ENCODE measurements at places on chromosomes 7 and 10.

- DNase-seq = no peak
Measured at GRCh38 chr7:1666823-1667565, 3.1 kb upstream of the ELFN1 start.

DNA sequence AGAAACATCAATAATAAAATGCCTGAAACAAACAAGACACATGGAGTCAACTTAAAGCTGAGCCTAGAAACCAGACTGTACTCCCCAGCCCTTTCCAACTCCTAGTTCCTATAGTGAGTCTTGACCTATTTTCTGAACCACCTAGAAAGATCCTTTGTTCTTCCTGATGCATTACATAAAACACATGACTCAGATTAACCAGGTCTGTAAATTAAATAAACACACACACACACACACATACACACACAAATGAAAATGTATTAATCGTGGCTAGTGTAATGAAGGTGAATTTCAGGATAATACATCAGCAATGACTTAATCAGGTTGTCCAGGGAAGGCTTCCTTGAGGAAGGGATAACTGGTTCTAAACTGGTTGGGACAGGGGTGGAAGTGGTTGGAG, 104.7 kb downstream of the ST8SIA6 start:
- no peak for DNase-seq

DNA sequence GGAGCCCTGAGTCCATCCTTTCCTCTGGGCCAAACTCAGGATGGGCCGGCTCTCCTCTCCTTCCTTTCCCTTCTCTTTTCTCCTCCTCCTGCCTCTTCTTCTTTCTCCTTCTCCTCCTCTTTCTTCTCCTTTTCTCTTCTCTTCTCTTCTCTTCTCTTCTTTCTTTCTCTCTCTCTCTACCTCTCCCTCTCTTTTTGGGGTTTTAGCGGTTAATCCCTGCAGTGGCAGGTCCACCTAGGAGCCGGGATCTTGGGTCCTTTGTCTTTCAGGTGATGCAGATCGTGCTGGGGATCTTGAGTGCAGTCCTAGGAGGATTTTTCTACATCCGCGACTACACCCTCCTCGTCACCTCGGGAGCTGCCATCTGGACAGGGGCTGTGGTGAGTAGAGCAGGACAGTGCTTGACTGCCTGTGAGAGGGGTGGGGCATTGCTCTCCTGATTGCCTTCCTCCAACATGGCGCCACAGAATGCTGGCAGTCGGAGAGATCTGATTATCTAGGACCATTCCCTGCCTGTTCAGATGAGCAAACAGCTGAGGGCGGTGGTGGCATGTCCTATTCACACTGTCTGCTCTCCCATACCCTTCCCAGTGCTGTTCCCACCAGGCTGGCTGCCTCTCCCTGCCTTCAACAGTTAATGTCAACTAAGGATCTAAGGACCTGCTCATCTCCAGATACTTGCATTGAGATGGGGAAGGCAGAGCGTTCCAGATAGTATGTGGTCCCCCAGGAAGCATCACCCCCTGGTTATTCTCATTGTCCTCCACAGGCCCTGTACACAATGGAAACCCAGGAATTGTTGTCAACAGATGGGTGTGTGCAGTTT, 1.6 kb downstream of the TMEM176A start:
- no peak for DNase-seq

- DNase-seq = no peak
Measured at GRCh38 chr10:36280321-36280741, 638.2 kb upstream of the FZD8 start.

DNA sequence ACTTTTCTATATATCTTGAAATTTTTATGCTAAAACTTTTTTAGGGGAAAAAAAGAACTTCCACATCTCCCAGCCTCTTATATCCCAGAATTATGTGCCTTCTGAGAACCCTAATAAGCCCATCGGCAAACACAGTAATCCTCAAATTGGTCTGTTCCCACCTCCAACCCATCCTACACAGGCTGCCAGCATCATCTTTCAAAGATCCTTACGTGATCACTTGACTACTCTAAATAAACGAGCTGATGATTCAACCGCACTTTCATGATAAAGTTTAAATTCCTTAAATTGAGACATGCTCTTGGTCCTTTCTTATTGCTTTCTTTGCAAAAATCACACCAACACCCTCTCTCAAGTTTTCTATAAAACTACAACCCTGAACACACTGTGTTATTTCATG, 52.5 kb downstream of the MPP7 start:
- DNase-seq = no peak

DNA sequence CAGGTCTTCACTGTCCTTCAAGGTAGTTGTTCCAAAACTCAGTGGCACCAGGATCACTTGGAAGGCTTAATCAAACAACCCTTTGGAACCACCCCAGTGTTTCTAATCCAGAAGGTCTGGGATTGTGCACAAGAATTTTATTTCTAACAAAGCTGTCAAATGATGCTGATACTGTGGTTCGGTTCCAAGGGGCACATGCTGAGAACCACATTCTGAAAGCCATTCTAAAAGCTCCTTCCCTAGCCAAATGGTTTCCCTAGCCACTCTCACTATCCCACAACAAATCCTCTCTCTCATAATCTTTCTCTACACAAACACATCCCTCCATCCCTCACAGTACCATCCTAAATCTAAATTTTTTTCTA, 52.1 kb downstream of the MACC1 start:
- no peak for DNase-seq

GRCh38 chr10:110495731-110496552, 1.8 kb upstream of the DUSP5 start:
- DNase-seq = peak; percentile 90

DNA sequence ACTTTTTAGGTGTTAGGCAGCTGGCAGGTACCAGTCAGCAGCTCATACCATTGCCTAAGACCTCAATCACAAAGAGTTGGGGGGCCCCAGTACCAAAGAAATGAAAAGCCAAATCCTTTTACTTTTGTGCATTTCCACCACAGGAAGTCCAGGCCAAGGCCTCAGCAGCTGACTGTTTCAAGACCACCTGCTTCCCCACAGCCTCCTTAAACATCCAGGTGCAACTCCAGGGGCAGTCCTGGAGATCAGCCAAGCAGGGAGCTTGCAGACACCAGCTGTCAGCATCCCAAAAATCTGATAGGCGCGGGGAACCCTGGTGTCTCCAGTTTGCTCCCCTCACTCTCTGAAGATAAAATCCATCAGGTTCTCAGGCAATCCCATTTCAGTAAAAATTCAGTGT, 91.5 kb upstream of the EFCAB10 start:
- DNase-seq = no peak

- DNase-seq = no peak
Measured at GRCh38 chr7:115476671-115477181, 553.8 kb downstream of the TFEC start.

DNA sequence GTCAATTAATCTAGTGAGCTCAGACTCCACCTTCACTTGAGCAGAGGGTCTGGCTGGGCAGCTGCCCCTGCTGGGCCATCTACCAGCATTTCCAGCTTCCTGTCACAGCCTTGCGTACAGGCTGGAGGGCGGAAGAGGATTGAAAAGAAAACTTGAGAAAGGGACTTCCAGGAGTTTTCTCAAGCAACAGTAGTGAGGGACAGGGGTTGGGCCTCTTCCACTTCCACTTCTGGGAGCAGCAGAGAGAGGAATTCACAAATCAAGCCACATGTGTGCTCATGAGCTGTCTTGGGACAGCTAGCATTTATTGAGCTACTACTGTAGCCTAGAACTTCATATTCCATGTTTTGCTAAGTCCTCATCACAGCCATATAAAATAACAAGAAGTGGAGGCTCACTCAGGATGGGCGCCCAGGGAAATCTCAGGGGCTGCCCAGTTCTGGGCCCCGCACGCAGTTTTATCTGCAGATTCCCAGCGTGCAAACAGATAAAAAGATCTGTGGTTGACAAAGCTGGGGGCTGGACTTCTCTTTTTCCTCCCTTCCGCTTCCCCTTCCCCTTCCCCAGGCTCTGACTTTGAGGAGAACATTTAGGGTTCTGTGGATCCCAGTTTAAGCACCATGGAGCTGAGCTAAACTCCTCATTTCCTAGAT, 135.8 kb downstream of the RGS10 start:
- no peak for DNase-seq

DNA sequence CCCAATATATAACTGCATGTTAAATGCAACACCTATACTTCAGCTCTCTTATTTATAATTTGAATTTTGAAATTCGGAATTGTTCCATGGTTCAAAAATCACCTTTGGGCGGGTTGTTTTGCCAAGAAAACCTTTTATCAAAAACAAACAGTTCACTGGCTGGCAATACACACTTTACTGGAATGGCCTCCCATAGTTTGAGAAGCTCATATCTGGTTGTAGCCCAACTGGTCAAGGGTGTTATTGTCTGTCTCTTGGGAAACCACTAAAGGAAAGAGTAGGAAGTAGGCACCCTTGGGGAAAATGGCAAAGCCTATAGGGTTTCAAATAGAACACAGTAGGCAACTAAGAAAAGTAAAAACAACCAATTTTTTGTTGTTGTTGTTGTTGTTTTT, 117.9 kb downstream of the HIPK2 start:
- DNase-seq = no peak

- DNase-seq = peak; percentile 52
Measured at GRCh38 chr7:115838829-115839228, 191.7 kb downstream of the TFEC start.

GRCh38 chr10:103695584-103696005, 159.8 kb downstream of the SH3PXD2A start:
- peak; percentile 58 for DNase-seq

GRCh38 chr10:44465401-44466115, 80.7 kb upstream of the CXCL12 start:
- no peak for DNase-seq

DNA sequence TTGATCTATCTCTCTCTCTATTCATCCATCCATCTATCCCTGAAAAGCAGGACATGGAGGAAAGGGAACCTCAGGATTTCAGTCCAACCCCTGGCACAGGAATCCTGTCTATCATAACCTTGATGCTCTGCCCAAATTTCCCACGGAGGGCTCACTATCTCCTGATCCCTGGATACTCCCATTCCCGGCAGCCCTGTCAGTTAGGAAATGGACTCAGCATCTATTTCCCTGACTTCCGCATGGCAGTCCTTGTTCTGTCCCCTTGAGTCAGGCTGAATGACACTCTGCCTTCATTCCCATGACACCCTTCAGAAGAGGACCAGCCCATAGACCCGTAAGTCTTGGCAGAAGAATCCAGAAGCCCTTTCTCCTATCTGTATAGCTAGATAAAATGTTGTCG, 77.7 kb downstream of the VWA2 start:
- no peak for DNase-seq

DNA sequence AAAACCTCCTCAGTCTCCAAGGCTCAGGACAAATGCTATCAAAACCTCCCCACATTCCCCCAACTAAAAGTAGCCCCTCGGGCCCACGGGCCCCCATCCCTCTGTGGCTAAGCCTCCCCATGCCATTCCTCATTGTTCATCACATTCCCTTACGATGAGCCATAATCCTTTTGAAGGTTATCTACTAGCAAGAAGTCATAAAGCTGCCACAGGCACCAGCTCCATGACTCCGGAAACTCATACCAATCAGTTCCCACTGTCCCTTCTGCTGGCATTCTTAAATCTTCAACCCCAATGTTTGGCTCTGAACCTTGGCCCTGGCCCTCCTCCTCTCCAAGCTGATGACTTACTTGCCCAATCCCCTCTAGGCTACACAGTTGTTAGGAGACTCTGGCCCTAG, 19.4 kb upstream of the TM9SF3 start:
- DNase-seq = no peak

- DNase-seq = no peak
Measured at GRCh38 chr10:72295330-72295910, 21.7 kb downstream of the DDIT4 start.

- no peak for DNase-seq
Measured at GRCh38 chr10:13054844-13055243, 45.1 kb upstream of the OPTN start.

- no peak for DNase-seq
Measured at GRCh38 chr7:28973591-28973990, 15.5 kb upstream of the TRIL start.

GRCh38 chr7:65342723-65343629, 30.7 kb upstream of the ZNF92 start:
- DNase-seq = no peak

GRCh38 chr10:44385026-44385695, at the start of gene CXCL12:
TSS of gene CXCL12 (minus strand) at chr10:44385097. CDS start at chr10:44385005, 92 bp downstream.
- DNase-seq = no peak

DNA sequence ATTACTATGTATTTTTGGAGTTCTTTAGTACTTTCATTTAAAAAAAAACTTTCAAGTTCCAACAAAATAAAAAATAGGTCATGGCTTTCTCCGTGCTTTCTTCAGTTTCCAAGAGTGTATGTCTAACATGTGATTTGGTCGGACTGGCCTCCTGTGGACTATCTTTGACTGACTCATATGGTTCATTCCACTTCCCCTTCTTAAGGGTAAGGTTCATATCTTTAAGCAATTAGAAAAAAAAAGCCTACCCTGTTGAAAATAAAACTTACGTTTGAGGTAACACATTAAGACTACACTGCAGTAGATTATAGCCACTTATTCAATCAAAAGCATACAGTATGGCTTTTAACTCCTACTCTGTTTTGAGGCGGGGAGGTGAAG, 112.8 kb upstream of the AHR start:
- peak; percentile 53 for DNase-seq

GRCh38 chr7:5226921-5227785, 37.1 kb downstream of the WIPI2 start:
- no peak for DNase-seq

- DNase-seq = no peak
Measured at GRCh38 chr10:21944727-21945386, 58.7 kb downstream of the DNAJC1 start.

DNA sequence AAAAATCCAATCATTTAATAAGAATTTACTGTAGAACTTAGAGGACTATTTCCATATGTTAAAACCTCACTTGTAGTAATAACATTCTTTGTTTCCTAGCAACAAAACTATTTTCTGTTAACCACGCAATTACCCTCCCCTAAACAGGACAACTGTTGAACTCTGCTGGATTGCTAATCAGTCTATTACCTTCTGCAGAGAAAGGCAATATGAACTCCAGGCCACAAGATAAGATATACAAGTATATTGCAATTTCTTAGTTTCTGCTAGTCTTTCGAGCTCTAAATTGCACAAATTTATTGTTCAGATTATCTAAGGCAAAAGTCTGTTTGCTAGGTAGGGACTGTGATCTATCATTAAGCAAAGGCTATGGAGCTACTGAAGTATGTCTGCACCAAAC, 920.1 kb upstream of the LRRN3 start:
- DNase-seq = no peak

DNA sequence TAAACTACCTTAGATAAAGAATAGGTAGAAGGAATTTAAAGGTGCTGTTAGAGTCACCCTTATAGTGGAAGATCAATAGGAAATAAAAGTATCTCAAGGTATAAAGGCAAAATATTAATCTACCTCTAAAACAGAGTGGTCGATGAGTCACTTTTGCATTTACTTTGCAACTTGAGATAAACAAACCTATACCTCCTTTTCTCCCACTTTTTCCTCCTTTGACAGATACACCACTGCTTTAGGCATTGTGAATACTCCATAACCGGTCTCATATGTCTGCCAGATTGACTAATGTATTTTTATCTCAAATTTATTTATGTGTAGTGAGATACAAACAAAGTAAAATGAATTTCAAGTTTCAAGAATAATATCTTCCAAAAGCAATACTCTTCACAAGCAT, 193.5 kb downstream of the SKAP2 start:
- no peak for DNase-seq

Data from AG09309 (cell line).